NCI-H1694 (cell line): ENCODE measurements at places on chromosomes 7 and 10.

- no peak for DNase-seq
These were observed 28.4 kb downstream of the HERC4 start for GRCh38 chr10:68046642-68047041.

GRCh38 chr7:35968140-35968940, 167.5 kb downstream of the SEPTIN7 start:
- DNase-seq = no peak

GRCh38 chr10:87546971-87547413, 42.3 kb downstream of the MINPP1 start:
- no peak for DNase-seq

DNA sequence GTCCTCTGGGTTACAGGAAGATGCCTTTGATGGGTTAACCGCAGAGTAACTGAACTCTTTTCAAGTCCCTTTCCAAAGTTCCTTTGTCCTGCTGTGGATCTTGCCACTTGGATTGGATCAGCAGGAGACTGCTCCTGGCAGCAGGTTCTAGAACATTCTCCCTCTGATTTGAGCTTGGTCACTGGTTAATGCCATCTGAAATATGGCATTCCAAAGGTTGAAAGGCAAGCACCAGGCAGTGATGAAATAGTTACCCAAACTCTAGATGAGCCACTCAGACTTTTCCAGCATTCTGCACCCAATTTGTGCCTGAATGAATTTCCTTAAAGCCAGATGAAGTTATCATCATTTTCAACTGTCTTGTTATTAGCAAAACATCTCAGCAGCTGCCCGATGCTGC, 343.9 kb downstream of the RNLS start:
- DNase-seq = no peak

GRCh38 chr10:11245510-11245909, 227.8 kb downstream of the CELF2 start:
- no peak for DNase-seq

DNA sequence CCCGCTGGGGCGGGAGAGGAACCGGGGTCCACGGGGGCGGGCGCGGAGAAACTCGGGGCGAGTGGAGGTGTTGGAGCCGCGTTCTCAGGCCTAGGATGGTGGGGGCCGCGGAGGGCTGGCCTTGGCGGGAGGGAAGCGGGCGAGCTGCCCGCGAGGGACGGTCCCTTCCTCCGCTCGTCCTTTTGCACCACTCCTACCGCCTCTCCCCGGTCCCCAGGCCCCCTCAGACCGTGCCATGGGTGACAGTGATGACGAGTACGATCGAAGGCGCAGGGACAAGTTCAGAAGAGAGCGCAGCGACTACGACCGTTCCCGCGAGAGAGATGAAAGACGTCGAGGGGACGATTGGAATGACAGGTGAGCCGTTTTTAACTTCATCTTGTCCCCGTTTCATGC, 451 bp downstream of the SRRT start:
- no peak for DNase-seq

DNA sequence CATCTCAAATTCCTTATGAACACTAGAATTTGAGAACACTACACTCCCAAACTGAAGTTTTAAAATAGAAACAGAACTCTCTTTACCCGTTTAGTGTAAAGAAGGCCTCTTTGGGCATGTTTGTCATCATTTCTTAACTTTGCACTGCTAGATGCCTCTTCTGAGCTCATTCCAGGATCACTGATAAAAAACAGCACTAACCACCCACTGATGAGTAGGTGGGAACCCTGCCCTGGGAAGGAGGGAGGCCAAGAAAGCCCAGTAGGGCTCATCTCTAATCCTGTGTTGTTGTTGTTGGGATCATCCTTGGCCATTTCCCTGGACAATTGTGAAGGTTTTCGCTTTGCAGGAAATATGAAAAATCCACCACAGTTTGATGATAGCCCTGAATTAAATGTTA, 68.2 kb downstream of the CUBN start:
- DNase-seq = no peak

GRCh38 chr10:16777473-16778370, 39.5 kb downstream of the RSU1 start:
- peak; percentile 44 for DNase-seq

DNA sequence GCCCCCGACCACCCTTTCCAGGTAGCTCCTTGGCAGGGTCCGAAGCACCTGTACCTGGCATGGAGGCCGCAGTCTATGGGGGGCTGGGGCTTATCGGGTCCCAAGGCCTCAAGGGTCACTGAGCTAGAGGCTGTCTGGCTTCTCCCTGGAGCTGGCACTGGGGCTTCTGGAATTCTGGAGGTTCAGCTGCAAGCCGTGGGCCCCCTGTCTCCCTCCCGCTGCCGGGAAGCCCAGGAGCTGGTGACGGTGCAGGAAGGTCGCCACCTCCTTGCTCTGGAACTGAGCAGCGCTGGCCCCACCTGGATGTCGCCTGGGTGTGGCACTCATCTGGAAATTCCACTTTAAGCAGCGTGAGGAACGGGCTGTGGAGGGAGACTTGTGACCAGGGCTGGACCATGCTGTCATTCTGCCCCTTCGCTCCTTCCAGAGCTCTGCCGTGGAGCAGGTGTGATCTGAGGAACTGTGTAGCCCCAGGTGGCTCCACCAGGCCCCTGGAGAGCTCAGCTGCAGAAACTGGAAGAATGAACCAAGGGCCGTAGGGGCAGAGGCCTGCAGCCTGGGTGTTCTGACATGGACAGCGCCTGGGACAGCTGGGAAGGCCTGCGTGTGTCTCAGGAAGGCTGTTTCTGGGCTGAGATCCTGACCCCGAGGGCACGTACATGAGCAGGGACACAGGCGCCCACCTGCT, 129.7 kb upstream of the PPP2R2D start:
- DNase-seq = no peak

GRCh38 chr7:94658826-94659225, 2.9 kb upstream of the SGCE start:
- no peak for DNase-seq

- no peak for DNase-seq
These were observed 42.9 kb downstream of the CFAP58 start for GRCh38 chr10:104396581-104396980.

DNA sequence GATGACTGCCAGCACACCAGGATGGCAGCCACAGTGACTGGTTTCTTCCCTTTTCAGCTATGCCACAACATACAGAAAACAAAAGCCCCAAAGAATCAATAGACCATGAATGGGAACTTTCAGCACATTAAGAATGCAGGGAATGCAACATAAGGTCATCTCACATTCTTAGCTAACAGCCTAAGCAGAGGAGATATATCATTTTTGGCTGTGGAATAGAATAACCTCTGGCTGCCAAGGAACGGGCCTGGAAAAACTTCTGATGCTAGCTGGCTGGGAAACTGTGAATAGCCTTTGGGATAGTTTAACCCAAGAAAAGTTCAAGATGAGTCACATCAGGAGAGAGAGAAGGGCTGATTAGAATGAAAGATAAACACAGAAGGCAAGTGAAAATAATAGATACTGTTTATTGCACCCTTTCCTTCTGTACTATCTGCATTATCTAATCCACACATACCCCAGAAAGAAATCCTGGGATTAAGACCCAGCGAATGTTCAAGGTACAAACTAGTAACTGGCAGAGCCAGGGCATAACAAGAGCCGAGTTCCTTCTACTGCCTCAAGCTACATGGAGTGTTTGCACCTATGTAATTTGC, 169.2 kb downstream of the SEMA3A start:
- DNase-seq = no peak

DNA sequence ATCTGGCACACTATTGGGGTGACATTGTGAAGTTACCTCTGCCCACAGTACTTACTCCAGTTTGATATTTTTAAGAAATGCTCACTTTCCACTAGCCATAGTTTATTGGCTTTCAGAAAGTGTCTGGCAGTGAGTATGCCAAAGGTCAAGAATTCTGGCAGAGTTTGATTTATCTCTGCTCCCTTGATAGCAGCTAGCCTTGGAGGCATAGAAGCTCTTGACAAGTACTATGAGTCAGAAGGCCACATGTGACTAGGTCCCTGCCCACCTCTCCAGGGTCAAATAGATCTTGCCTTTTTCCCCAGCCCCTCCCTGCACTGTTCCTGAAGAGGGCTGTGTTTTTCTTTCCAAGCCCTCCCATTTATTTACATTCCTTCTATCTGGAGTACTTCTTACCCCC, 202.2 kb downstream of the AUTS2 start:
- DNase-seq = no peak

DNA sequence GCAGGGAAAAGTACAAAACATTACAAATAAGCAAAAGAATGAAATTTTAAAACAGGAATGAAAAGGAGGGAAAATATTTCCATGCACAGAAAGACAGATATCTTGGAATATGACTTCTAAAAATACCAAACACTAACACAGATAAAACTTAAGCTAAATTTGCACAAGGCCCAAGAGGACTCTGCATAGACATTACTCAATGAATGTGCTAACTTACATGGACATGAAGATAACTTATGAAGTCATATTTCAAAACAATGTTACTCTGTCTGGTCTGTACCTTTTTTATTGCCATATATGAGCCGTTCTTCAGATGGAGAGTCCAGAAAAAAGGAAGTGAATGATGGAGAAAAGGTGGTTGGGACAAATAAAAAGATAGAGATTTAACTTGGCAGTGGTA, 15.0 kb upstream of the MSS51 start:
- DNase-seq = no peak
